ENCODE measurements at places on chromosomes 12 and 14.

DNA sequence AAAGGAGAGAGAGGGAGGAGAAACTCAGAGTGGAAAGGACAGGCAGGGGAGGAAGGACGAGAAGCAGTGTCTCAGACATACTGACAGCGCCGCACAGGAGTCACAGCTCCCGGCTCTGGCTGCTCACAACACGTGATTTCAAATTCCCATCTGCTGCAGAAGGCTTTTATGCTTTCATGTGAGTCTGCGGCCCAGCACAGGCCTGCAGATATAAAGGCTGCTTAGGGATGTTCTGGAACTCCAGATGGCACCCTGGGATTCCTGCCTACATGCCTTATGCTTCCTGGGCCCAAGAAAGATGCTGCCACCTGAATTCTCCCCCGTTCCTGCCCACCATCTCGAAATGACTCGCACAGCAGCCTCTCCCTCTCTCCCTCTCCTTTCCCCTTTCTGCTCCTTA, 89.6 kb downstream of the NUAK1 start:
- DNase-seq, result no peak

DNA sequence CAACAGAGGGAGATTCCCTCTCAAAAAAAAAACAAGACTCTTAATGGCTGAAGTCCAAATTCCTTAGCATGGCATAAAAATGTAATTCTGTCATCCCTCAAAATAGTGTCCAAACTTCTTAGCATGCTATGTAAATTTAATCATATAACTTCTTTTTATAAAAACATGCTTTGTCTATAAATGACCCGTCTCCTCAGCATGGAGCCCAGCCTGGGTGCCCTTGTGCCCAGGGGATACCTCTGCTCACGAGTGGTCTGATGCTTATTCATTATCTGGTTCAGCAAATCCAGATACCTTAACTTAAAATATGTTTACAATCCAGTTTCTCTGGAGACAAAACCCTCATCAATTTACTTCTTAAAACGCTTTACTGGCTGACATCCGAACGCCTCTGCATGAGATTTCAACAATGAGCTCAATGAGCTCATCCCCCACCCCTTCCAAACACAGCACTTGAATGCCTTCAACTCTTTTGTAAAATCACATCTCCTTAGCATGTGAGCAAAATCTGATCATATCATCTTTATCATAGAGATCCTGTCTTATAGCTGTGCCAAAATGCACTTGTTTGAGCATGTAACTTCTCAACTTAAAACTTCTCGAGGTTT, 15.7 kb downstream of the RTL1 start:
- no peak for DNase-seq

GRCh38 chr14:71321574-71322315, 414.5 kb downstream of the PCNX1 start:
- DNase-seq, result no peak

DNA sequence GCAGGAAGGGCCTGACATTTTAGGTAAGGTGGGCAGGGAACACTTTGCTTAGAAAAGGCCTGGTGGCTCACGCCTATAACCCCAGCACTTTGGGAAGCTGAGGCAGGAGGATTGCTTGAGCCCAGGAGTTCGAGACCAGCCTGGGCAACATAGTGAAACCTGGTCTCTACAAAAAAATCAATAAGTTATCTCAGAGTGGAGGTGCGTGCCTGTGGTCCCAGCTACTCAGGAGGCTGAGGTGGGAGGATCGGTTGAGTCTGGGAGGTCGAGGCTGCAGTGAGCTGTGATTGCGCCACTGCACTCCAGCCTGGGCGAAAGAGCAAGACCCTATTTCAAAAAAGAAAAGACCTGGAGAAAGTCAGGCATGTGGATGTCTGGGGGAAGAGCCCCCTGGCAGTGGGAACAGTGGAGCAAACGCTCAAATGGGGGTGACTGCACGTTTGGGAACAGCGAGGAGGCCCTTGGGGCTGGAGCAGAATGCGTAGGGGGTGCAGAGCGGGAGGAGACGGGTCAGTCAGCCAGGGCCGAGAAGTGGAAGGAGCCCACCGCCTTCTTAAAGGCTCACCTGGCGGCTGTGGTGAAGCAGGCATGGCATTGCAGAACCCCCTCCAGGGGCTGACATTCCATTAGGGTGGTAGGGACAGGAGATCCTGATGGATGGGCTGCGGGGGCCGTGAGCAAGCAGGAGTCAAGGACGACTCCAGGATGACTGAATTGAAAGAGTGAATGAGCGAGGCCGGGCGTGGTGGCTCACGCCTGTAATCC, 6.2 kb upstream of the KIF26A start:
- DNase-seq, result no peak

GRCh38 chr12:67356380-67356774, 87.2 kb downstream of the CAND1 start:
- no peak for DNase-seq

Measured in activated T-helper 9 cell treated with anti-CD3 and anti-CD28 coated beads, Interleukin-2, amount 50 U/mL, for 16 hours (primary cell).